ENCODE measurements at places on chromosomes 2 and 18.

DNA sequence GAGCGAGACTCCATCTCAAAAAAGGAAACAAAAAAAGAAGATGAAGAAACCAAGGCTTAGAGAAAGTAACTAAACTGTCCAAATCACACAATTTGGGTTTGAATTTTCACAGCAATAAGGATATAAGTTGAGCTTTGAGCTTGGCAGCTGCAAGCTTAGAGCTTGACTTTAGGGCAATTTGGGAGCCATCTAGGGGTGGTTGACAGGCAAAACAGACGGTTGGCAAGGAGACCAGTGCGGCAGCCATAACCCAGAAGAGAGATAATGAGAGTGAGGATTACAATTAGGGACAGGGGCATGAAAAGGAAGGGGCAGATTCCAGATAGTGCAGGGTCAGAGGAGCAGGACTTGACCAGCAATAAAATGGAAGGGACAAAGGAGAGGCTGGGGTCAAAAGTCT lies 382.2 kb upstream of the HNRNPA3 start:
- peak; percentile 12 for DNase-seq

GRCh38 chr2:84713441-84713840 lies 167.4 kb downstream of the TRABD2A start:
- DNase-seq = no peak

GRCh38 chr2:85468704-85469349 lies 50.3 kb downstream of the SH2D6 start:
- DNase-seq = no peak

GRCh38 chr18:59228351-59228750 lies 8.4 kb downstream of the GRP start:
- no peak for DNase-seq

DNA sequence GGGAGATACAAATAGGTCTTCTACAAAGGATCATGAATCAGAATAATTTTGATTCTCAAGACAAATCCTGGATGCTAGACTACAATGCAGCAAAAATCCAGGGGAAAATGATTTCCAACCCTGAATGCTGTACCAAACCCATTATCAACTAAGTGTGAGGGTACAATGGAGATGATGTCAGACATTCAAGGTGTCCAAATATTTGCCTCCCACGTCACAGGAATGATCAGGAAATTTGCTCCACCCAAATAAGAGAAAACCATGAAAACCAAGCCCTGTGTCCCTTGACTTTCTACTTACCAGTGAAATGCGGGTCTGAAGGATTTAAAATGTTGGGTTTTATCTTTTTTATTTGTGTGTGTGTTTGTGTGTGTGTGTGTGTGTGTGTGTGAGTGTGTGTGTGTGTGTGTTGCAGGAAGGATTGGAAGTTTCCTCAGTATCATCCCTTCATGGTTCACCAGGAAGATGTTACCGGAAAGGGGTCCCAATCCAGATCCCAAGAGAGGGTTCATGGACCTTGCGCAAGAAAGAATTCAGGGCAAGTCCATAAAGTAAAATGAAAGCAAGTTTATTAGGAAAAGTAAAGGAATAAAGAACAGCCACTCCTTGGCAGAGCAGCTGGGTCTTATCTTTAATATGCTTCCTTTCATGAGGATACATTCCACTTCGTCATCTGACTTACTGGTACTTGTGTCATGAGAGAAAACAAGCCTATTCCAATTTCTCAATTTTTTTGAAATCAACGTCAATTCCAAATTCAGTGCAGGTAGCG lies 61.1 kb upstream of the ID2 start:
- DNase-seq = no peak

DNA sequence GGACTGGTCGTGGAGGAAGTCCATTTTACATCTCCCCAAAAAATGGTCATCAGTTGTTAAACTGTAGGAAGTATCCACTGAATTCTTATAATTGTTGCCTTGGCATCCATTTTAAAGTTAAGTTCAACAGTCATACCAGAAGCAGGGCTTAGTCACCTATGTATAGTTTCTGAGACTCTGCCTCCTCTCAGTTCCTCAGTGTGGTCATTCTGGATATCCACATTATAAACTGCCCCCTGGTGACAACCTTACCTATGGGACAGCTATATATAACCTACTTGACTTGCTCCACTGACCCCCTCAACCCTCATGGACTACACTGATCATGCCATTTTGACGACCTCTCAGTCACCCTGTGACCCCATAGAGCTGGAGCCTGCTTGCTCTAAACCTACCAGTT lies 617.0 kb downstream of the LRP1B start:
- no peak for DNase-seq

GRCh38 chr2:190948671-190949070 lies 65.3 kb downstream of the STAT1 start:
- DNase-seq = no peak

DNA sequence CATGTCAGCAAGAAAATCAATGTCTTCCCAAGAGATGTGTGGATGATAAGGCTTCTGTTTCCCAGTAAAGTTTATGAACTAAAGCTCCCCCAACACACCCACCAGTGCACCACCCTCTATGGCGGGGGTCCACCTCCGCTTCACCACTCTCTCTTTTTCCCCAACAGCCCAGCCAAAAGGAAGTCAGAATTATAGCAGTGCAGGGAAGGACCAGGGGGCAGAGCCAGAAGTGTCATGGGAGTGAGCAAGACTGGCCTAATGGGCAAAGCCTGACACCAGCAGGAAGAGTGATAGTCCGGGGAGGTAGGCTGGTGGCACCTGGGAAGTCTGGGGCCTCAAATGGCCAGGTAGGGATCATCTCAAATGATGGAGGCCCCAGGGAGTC lies 167.7 kb downstream of the ZFP36L2 start:
- DNase-seq = no peak

DNA sequence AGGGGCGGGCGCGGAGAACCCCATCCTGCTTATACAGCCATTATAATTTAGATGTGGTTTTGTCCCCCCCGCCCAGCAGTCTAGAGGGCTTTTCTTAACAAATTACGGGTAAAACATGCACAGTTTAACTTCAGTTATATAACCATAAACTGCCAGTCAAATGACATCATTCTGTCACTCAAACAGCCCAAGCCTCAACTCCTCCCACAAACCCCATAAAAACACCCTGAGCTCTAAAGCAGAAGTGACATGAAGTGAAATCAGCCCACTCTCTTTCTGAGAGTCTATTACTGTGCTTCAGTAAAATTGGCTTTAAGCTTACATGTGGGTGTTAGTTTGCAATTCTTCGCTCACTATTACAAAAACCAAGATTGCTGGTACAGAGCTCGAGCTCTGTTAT lies 705.1 kb upstream of the GCFC2 start:
- no peak for DNase-seq

GRCh38 chr2:146734042-146734820 lies 1110.6 kb upstream of the ACVR2A start:
- DNase-seq = no peak

GRCh38 chr2:8857709-8858108 lies 20.3 kb upstream of the KIDINS220 start:
- no peak for DNase-seq

DNA sequence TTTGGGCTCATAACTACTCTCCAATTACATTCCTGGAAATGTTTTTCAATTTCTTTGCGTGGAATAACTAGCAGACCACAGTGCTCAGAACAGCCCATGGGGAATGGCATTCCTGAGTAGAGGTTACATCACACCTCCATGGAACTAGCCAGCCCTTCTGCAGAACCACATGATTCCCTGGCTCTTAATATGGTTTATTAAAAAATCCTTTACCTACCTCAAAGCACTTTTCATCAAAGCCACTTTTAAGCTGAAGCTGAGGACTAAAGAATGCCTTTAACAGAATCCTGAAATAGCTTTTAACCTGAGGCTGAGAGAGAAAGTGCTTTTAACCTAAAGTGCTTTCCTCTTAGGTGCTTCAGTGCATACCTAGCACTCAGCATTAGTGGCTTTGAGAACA lies 376.3 kb downstream of the ARHGAP15 start:
- DNase-seq = no peak

GRCh38 chr2:26235089-26235488 lies 9.3 kb downstream of the HADHA start:
- no peak for DNase-seq

DNA sequence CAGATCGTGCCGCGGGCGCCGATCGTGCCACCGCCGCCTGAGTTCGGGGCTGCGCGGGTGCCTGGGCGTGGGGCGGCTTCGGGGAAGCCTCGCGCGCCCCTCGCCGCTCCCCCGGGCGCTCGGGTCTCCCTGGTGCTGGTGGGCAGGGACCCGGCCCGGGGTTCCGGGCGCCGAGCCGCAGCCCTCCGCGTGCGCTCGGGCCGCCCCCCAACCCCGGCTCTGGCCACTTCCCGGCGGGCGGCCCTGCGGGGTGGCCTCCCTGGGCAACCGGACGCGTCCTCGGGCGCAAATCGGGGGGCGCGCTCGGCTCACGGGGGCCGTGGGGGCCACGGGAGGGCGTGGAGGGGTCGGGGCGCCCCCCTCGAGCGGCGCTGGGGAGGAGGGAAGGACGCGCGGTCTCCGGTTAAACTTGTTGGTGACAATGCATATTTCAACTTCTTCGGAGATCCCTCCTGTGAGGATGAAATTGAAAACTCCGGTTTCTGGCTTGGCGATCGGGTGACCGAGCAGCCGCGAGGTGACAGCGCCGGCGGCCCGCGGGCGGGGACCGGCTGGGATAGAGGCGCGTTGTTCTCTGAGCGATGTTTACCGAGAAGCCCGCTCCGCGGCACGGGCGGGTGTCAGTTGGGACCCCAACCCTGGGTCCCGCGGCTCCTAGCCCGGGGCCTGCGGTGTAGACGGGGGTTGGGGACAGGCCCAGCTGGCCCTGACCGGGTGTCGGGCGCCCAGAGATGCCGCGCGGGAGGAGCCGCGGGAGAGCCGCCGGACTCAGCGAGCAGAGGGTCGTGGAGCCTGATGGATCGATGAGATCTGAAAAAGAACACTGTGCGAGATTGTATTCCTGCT lies 676 bp downstream of the SH3BP4 start:
- no peak for DNase-seq

GRCh38 chr2:74297391-74297790 lies 45.8 kb downstream of the SLC4A5 start:
- DNase-seq = no peak

- no peak for DNase-seq
These were observed 396.6 kb downstream of the EIPR1 start for GRCh38 chr2:2981000-2981399.

GRCh38 chr2:109611467-109612095 lies 2.2 kb downstream of the SEPTIN10 start:
- DNase-seq = peak; percentile 15

DNA sequence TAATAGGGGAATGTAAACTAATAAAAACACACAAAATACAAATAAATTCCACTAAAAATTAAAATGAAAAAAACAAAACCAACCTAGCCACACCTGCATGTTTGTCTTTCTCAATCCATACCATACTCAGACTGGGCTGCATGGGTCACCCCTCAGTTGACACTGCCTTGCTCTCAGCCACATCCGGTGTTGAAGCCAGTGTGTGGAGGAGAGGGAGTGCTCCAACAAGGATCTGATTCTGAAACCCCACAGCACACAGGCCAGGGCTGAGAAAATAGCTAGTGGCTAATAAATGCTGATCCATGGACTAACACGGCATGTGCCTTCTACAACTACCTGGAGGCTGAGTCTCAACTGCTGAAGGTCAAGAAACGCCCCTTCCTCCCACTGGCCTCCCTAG lies 13.7 kb downstream of the RND3 start:
- DNase-seq = no peak

DNA sequence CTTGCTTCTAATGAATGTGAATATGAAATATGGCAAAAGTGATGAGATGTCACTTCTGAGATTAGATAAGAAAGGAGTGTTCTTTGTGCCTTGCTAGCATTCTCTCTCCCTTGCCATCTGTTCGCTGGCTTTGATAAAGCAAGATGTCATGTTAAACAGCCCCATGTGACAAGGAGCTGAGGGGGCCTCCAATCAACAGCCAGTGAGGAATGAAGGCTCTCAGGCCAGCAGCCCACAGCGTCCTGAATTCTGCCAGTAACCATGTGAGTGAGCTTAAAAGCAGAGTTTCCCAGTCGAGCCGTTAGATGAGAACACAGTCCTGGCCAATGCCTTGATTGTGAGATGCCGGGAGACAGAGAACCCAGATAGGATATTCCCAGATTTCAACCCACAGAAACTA lies 198.8 kb downstream of the IRS1 start:
- no peak for DNase-seq

- no peak for DNase-seq
These were observed 329.7 kb downstream of the FSIP2 start for GRCh38 chr2:186068139-186068801.

DNA sequence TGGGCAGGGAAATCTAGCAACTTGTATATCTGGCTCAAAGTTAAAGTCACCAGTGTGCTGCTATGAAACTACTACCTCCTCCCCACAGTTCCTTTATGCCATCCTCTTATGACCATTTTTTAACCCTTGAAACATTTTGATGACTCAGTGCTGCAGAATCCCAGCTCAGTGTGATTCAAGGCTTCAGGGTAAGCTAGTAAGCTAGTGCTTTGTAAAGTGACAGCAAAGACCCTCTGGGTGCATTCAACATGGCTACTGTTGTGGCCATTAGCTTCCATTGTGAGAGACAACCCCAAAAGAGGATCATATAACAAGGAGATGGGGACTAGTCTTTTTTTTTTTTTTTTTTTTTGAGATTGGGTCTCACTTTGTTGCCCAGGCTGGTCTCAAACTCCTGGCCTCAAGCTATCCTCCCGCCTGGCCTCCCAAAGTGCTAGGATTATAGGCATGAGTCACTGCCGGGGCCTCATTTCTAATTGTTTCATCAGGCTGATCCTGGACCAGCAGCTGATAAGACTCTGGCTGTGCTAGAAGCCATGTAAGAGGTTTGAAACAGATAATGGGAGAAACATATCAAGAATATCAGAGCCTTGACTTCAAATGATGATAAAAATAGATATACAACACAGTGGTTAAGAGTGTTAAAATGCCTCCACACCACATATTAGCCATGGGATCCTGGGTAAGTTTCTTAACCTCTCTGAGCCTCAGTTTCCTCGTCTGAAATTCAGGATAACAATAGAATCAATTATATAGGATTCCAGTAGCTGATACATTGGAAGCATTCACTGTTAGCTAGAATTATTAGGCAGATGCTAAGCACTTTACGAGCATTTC lies 65.7 kb upstream of the RTN4 start:
- no peak for DNase-seq

DNA sequence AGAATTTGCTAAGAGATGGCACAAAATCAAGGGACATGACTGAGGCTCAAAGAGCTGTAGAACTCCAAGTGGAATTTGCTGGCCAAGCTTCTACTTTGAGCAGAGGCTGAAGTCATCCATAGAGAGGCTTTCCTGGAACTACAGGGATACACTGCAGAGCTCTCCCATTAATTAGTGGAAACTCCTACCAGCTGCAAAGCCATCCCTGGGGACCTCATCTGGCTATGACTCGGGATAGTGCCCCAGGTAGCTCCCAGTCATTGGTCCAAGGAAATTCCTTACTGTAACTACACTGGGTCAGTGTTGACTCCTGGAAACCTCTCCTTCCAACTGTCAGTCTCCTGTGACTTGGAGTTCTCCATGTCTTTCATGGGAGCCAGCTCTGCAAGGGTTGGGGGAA lies 10.5 kb upstream of the GALM start:
- DNase-seq = no peak

Measured in NCI-H1436 treated with DMSO at 0.1 percent for 48 hours (cell line).